Astrocyte of the spinal cord (primary cell): ENCODE measurements at places on chromosomes 13 and 19.

- no peak for DNase-seq
Measured at GRCh38 chr19:16070366-16070990, 5.8 kb upstream of the TPM4 start.

DNA sequence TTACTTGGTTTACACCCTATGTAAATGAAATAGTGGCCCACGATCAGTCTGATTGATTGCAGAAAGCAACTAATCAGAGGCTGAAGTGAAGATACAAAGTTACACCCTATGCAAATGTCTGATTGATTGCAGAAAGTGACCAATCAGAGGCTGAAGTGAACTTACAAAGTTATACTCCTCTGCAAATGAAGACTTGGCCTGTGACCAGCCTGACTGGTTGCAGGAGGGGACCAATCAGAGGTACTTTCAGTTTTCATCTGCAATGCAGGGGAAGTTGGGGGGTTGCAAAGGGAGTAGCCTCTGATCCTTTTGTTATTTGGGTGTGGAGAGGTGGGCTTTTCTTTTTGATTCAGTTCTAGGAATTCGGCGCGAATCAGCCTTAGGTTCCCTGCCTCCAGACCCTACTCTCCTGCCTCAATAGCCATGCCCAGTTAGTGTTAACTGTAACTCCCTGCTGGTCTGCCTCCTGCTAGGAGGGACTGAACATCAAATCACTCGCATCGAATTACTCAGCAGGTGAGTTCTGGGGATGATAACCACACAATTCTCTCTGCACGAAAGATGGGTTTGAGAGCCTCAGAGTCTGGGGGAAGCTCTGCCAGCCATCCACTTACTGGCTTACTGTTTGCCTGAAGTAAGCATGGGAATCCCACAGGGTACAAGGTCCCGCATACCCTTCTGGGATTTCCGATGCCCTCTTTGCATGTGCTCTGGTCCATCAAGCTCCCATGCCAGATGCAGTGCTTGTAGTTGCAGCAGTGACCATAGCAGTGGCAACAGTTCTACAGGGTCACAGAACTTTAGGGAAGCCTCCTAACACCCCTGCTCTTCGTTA, 7.5 kb downstream of the ARL11 start:
- peak; percentile 48 for DNase-seq

DNA sequence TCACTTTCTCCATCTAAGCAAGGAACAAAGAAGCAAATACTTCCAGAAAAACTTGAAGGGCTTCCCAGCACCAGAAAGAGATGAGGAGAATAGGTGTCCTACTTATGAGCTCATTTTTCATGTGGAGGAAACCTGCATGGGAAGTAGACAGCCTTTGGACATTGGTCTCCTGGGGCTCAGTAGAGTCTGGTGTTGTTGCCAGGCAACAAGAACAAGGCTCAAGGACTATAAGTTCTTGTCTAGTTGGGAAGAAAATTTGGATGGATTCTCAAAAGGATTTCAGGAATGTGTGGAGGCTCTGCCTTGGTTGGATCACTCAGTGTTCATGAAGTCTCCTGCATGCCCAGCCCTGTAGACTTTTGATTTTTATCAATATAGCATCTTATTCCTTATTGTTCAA, 84.5 kb downstream of the MBNL2 start:
- DNase-seq = peak; percentile 41

- DNase-seq = peak; percentile 77
Measured at GRCh38 chr19:47658431-47659348, 49.8 kb downstream of the BICRA start.

GRCh38 chr13:59893266-59893665, 270.5 kb downstream of the DIAPH3 start:
- DNase-seq = no peak

- no peak for DNase-seq
Measured at GRCh38 chr19:33263325-33264023, 37.8 kb upstream of the SLC7A10 start.

DNA sequence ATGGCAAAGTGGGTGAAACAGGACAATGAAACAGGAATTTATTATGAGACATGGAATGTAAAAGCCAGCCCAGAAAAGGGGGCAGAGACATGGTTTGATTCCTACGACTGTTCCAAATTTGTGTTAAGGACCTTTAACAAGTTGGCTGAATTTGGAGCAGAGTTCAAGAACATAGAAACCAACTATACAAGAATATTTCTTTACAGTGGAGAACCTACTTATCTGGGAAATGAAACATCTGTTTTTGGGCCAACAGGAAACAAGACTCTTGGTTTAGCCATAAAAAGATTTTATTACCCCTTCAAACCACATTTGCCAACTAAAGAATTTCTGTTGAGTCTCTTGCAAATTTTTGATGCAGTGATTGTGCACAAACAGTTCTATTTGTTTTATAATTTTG, 8.6 kb downstream of the CLN5 start:
- peak; percentile 25 for DNase-seq

DNA sequence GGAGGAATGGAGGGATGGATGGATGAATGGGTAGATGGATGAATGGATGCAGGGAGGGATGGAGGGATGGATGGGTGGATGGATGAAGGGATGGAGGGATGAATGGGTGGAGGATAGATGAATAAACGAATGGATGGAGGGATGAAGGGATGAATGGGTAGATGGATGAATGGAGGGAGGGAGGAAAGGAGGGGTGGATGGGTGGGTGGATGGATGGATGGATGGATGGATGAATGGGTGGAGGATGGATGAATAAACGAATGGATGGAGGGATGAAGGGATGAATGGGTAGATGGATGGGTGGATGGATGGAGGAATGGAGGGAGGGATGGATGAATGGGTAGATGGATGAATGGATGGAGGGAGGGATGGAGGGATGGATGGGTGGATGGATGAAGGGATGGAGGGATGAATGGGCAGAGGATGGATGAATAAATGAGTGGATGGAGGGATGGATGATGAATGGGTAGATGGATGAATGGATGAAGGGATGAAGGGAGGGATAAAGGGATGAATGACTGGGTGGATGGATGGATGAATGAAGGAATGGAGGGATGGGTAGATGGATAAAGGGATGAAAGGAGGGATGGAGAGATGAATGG, 33.0 kb upstream of the TPM4 start:
- DNase-seq = no peak

DNA sequence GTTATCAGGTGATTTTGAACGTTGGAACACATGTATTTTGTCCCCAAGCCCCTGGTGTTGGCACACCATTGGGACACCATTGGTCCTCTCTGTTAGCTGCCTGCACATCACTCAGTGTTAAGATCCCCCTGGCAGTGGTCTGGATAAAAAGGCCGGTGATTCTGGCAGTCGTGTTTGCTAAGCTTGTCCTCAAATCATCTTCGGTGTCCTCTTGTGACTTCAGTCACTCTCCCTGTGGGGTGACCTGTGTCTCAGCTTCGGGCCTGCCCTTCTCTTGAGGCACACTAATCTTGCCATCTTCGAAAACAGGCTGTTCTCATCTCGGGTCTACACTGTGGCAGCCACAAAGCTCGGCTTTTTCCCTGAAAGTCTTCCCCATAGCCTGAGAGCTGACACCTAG, 127.1 kb downstream of the ZIC5 start:
- DNase-seq = no peak

DNA sequence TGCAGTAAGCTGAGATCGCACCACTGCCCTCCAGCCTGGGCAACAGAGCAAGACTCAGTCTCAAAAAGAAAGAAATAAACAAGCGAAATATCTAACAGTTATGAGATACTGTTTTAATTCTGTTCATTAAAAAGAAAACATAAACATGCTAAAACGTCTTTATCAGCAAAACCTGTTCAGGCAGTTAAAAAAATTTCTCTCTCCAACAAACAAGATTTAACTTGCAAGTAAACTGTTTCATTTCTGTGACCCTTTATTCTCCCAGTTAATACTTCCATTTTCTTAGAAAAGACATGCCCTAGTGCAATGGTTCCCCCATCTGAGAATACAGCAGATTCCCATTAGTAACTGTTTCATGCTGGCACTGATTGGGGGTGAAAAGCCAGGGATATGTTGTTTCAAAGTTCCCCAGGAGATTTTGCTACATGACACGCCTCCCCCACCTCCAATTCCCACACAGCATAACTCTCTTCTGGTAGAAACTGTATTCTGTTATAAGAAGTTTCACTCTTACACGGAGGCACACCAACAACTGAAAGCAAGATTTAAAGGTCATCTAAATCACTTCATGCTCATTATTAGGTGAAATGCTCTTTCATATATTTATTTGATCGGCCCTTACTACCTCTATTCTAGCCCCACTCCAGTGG, 24.4 kb downstream of the ELF1 start:
- no peak for DNase-seq

DNA sequence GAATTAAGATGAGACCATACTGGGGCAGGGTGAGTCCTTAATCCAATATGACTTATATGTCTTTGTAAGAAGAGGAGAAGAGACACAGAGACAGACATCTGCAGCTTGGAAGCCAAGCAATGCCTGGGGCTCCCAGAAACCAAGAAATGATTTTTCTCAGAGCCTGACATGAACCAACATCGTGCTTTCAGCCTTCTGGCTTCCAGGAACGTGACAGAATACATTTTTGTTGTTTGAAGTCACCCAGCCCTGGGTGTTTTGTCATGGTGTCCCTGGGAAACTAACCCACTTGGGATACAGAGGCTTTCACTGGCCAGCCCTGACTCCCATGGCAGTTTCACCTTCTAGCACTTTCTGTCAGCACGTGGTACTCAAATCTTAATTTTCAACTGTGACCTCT, 95.3 kb upstream of the SLC10A2 start:
- no peak for DNase-seq

- no peak for DNase-seq
Measured at GRCh38 chr19:14368011-14368513, 13.2 kb upstream of the ADGRE5 start.

- DNase-seq = peak; percentile 7
Measured at GRCh38 chr19:38792250-38793111, 3.5 kb downstream of the LGALS7B start.

DNA sequence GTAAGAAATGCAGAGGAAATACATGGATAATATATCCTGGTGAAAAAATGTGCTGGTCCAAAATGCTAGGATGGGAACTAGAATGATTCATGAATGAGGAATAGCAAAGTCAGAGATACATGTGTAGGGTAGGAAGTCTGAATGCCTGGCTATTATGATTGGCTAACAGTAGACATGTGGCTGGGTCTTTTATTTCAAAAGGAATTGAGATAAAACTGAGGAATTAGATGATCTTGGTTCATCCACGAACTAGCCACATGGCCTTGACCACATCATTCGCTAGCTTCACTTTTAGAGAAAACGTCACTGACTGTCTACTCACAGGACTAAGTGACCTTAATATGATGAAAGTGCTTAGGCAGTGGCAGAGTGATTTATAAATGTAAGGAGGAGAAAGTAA, 103.1 kb downstream of the TRPC4 start:
- no peak for DNase-seq

GRCh38 chr13:102825921-102826706, 19.7 kb upstream of the ERCC5 start:
- DNase-seq = peak; percentile 93

GRCh38 chr13:23356368-23356767, 77.1 kb downstream of the SACS start:
- DNase-seq = no peak

GRCh38 chr19:38499532-38499931, 66.0 kb downstream of the RYR1 start:
- DNase-seq = no peak

DNA sequence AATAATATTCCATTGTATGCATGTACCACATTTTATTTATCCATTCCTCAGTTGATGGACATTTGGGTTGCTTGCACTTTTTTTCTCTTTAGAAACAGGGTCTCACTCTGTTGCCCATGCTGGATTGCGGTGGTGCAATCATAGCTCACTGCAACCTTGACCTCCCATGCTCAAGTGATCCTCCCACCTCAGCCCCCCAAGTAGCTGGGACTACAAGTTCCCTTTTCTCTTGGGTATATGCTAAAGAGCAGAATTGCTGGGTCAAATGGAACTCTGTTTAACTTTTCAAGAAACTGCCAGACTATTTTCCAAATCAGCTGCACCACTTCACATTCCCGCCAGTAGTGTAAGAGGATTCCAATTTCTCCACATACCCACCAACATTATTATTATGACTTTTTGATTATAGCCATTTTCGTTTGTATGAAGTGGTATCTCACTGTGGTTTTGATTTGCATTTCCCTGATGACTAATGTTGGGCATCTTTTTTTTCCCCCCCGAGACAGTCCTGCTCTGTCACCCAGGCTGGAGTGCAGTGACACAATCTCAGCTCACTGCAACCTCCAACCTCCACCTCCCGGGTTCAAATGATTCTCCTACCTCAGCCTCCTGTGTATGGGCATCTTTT, 7.6 kb upstream of the IPO5 start:
- peak; percentile 14 for DNase-seq

- DNase-seq = no peak
Measured at GRCh38 chr19:5664515-5664914, 15.8 kb downstream of the MICOS13 start.

GRCh38 chr13:104691767-104692467, 1625.7 kb upstream of the SLC10A2 start:
- no peak for DNase-seq

- no peak for DNase-seq
Measured at GRCh38 chr19:17977021-17977420, 10.1 kb downstream of the KCNN1 start.

GRCh38 chr13:79674765-79675515, 194.0 kb downstream of the NDFIP2 start:
- no peak for DNase-seq

- DNase-seq = no peak
Measured at GRCh38 chr19:6267552-6268381, 12.0 kb downstream of the MLLT1 start.

DNA sequence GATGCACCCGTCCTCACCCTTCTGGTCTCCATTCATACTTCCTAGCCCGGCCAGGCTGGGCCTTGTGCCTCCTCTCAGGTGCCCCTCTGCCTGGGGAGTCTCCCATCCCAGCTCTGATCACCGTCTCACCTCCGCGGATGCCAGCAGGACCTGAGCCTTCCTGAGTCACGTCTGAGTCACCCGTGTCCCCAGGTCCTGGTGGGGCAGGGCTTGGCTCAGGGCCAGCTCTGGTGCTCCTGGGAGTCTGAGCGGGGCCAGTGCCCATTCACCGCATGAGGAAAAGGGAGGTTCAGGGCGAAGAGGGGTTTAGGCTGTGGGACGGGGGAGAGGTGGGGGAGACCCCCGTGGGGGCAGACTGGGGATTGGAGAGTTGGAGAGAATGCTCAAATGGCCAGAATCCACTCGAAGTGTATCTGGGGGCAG, 593 bp downstream of the ATP8B3 start:
- DNase-seq = peak; percentile 50

GRCh38 chr13:75687150-75687763, 51.1 kb downstream of the LMO7 start:
- peak; percentile 62 for DNase-seq

DNA sequence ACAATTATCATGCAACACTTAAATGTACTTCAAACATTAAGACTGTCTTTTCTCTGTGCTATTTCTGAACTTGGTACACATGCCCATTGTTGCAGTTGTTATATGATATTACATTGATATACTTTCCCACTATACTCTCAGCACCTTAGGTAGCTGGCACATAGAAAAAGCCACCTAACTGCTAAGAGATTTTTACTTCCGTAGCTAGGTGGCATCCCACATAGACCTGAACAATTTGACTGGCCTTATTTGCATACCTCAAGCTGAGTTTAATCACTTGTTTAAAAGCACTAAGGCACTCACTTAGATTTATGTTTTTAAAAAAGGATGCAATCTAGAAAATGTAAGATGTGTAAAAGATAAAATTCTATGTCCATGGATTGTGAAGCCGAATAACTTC, 194.2 kb downstream of the POU4F1 start:
- no peak for DNase-seq
